ENCODE measurements at places on chromosomes 1 and 21.

- DNase-seq: no peak
Observed at GRCh38 chr1:65330021-65330420, 20.7 kb downstream of the DNAJC6 start.

GRCh38 chr1:17711941-17712340 lies 43.2 kb upstream of the ACTL8 start:
- no peak for DNase-seq

GRCh38 chr1:231541842-231542241 lies 13.4 kb downstream of the TSNAX start:
- no peak for DNase-seq

GRCh38 chr21:14918527-14918926 lies 146.3 kb downstream of the NRIP1 start:
- DNase-seq: no peak

GRCh38 chr1:37851782-37852210 lies 7.6 kb downstream of the MTF1 start:
- no peak for DNase-seq

- DNase-seq: no peak
Observed at GRCh38 chr1:32066489-32066873, 6.3 kb upstream of the TMEM39B start.

- DNase-seq: no peak
Observed at GRCh38 chr1:54950006-54950368, 30.4 kb upstream of the TMEM61 start.

- DNase-seq: no peak
Observed at GRCh38 chr1:228452194-228453021, 34.8 kb upstream of the RNF187 start.

DNA sequence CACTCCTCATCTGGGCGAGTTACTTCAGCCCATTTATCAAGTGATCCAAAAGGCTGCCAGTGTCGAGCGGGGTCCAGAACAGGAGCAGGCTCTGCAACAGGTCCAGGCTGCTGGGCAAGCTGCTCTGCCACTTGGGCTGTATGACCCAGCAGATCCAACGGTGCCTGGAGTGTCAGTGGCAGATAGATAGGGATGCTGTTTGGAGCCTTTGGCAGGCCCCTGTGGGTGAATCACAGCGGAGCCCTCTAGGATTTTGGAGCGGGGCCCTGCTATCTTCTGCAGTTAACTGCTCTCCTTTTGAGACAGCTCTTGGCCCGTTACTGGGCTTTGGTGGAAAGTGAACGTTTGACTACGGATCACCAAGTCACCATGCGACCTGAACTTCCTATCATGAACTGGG lies 7.5 kb downstream of the MMEL1 start:
- no peak for DNase-seq

DNA sequence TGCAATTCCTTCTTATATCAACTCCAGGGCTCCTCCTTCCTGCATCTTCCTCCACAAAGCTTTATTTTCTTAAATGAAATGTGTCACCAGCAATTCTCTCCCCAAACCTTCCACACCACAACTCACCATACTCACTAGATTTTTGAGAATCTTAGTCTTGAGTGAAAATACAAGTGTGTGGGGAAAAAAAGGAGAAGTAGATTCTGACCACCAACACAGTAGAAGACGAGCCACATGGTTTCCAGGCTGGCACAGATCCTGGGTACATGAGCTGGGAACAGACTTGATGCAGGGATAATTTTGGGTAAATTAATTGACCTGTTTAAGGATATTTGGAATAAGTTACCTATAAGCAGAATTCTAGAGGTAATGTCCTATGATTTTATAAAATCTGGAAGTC lies 72.8 kb upstream of the KCNJ15 start:
- no peak for DNase-seq

DNA sequence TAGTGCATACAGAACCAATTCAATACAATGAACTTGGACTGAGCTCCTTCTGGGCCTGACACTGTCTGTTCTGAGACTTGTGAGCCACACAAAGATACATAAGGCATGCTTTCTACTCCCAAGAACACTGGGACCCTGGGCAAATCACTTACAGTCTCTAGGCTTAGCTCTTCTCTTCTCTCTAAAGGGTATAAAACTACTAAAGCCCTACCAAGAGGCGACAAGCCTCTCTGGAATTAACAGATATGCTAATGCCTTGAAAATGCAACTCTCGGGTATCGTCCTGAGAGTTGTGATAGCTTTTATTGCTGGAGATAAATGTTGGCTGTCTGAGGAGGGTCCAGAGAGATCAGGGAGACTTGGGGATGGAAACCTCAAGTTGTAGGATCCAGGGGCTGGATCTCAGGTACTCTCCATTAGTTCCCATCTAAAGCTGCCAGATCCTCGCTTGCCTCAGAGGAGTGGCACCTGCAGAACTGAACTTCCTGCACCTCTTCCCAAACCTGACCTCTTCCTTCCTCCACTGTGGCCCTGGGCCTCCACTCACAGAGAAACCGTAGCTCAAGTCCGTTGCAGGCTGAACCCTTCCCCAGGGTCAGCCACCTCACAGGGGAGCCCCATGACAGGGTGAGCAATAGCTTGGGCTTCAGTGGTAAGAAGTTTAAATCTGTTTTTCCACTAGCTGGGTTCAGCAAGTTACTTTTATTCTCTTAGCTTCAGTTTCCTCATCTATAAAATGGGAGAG lies 11.5 kb upstream of the CFAP45 start:
- DNase-seq: no peak

GRCh38 chr1:14768582-14769304 lies 170.3 kb downstream of the KAZN start:
- DNase-seq: no peak

DNA sequence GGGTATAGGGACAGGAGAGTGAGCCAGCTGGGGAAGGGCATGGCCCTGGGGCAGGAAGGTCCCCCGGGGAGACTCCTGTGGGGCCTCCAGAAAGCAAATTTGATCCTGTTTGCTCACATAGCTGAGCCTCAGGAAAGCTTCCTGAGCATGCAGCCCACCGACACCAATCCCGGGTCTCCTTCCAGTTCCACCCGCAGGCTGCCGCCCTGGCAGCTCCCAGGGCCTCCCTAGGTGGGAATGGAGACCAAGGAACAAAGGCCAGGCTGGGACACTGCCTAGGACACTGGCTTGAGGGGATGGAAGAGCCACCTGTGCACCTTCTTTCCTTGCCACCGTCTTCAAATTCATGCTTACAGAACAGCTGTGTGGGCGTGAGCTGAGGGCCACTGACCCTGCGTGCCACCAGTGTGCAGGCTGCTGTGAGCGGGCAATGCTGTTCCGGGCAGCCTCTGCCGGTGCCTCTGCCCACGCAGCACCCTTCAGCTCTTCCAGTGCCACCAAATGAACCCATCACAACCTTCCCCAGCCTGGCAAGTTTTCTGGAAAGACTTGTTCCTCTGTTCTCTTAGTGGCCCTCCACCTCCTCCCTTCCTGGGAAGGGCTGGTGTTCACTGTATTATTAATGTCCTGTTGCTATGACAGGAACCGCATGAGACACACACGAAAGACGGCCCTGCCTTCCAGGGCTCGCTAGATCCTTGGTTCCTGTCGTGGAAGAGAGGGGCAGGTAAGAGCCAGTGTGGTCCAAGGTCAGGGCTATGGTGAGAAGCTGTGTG lies 53.6 kb downstream of the ACBD3 start:
- DNase-seq: no peak

DNA sequence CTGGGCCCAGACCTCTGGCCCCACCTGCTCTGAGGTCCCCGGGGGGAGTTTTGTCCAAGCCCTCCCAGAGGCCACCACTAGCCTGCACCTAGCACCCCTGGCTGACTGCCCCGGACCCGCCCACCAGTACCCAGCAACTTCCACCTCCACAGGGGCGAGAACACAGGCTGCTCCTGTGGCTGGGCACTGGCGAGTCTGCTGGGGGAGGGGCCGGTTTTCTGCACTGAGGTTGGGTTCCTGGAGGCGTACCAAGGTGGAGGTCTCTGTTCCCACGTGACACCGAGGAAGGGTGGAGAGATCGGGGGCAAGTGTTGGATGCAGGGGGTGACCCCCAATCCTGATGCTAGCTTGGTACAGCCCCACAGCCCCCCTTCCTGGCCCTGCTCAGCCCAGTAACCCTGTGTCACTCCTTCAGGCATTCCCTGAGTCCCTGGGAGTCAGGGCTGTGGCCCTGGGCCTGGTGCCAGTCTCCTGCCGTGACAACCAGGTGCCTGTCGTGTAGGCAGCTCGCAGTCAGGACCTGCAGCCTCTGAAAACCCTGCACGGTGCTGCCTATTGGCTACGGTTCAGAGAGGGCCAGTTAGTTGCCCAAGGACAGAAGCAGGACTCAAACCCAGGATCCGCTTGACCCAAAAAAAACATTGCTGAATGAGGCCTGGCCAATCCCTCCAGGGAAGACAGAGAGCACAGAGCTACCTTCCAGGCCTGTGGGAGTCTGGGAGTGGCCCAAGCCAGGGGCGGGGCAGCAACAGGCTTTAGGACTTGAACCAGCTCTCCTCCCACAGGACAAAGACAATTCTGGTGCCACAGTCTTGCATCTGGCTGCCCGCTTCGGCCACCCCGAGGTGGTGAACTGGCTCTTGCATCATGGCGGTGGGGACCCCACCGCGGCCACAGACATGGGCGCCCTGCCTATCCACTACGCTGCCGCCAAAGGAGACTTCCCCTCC lies 3.1 kb downstream of the ESPN start:
- no peak for DNase-seq

- DNase-seq: no peak
Observed at GRCh38 chr1:167077128-167077867, 12.9 kb downstream of the GPA33 start.

DNA sequence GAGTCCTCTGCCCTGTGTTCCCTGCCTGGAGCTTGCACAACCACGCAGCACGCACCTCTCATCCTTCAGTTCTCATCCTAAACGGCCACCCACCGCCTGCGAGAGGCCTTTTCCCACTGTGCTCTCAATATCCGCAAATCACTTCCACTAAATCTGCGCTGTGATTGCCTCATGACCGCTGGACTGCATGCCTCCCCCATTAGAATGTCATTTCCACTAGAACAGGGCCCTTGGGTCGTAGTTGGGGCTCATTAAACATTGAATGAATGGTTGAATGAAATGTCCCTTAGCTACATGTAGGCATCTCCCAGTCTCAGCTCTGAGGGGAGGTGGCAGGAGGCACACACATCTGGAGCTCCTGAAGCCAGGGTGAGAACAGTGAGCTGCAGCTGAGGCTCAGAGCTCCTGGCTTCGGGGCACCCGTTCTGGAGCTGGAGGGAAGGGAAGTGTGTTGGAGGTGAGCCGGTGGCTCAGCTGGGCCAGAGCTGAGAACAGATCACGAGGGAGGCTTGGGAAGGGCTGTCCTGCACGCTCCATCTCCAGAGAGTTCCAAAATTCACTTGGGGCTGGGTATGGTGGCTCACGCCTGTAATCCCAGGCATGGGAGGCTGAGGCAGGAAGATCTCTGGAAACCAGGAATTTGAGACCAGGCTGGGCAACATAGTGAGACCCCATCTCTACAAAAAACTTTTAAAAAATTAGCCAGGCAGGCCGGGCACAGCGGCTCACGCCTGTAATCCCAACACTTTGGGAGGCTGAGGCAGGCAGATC lies 30.4 kb downstream of the TMEM201 start:
- no peak for DNase-seq

DNA sequence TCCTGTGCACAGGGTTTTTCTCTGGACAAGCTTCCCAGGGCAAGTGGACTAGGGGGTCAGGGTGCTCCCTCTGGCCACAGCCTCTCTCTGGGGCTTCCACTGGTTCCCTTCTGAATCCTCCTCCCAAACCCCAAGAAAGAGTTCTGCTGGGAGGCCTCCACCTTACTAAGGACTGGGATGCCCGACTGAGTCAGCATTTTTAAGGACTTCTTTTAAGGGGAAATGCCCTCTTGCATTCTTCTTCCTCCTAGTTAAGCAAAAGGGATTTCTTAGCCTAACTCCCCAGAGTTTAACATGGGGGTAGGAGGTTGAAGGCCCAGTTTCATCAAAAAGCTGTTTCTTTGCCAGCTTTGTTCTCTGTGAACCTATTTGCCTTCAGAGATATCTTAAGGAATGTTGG lies 99.7 kb upstream of the KRTAP19-8 start:
- no peak for DNase-seq

DNA sequence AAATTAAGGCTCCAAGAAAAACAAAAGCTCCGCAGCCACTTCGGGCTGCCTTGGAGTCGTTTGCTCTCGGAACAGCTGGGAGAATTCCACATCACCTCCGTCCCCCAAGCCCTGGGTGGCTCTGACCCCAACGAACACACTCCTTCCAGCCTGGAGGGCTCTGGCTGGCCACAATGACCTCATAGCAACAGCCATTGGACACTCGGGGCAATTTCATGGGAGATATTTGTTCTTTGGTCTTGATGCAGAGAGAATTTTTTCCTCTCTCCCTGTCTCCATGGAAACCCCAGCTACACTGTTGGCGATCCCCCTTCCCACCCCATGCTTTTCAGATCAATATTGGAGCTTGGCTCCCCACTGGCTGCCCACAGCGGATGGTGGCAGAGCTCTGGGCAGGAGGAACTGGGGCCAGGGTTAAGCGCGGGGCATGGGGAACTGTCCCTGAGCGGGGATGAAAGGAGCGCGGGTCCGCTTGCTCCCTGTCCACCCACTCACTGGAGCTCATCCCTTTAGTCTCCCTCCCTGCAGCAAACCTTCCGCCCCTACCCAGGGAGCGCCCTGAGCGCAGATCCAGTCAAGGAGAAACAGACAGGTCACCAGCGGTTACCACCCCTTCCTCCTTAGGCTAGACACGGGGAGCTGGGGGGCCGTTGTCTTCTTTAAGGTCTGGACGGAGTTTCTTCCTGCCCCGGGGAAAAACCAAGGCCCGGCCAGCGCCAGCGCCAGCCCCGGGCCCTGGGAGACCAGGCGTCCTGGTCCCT lies 1.2 kb downstream of the WNT4 start:
- DNase-seq: no peak

GRCh38 chr1:235022981-235023710 lies 105.5 kb downstream of the TOMM20 start:
- no peak for DNase-seq

- no peak for DNase-seq
Observed at GRCh38 chr1:200872446-200873115, at the start of gene GPR25. Gene GPR25 (plus strand): TSS chr1:200872981. CDS start chr1:200873038, 57 bp downstream.

GRCh38 chr1:97164276-97164639 lies 442.7 kb downstream of the PTBP2 start:
- DNase-seq: no peak

GRCh38 chr1:151958959-151959358 lies 34.7 kb downstream of the S100A10 start:
- DNase-seq: no peak

DNA sequence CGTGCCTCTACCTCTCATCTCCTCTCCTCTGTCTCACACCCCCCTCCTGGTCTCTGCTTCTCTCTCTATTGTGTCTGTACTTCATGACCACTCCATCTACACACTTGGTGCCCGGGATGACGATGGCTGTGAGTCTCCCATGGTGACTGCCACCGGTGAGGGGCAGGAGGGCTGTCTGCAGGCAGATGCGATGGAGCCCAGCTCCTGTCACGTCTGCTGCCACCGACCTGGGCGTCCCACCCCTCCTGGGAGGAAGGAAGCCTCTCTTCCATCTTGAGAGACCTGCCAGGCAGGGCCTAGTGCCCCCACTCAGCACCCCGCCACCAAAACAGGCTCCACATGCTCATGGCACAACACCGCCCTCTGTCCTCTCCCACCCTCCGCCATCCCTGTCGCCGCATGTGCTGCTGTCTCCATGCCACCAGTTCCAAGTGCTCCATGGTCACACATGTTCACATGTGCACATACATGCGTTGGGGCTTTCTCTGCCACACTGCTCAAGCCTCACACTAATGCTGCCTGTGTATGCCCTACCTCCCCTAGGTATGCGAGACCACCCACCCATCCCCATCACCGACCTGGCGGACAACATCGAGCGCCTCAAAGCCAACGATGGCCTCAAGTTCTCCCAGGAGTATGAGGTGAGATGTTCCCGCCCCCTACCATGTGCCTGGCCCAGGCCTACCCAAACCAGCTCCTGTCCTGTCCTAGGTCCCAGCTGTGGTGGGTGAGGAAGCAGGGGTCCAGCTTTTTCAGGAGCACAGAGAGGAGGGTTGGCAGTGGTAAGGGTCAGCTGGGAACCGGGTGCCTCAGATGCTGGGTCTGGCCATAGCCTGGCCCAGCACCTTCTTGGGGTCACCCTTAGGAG lies 36.6 kb upstream of the KDM4A start:
- DNase-seq: no peak
